ENCODE measurements at places on chromosomes 6 and 20. TPM values are rescaled to one million over a fixed set of nuclear protein-coding genes. Genes with fewer than 3 reads are reported as not detected.

DNA sequence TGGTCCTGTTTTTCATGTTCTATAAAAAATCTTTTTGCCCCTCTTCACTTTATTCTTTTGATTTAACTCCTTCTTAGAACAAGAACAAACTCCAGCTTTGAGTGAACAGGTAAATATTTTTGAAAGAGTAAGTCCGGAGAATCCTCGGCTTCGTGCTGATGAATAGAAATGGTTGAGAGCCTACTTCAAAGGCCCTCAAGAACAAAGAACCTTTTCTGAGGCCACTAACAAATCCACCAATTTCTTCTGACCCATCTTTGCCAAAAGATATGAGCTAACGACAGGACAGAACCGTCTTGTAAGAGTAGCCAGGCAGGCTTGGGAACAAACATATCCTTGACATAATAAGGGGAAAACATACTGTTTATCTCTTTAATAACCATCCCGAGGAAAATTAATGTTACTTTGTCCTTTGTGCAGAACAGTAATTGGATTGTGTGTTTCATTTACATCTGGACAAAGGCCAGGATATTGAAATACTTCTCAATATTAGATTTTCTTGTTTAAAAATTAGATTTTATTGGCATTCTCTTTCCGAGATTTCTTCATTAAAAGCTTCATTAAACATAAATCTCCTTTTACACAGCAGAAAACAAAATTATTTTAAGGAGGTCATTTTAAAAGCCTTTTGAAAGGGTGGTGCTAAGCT, 52.9 kb downstream of the NOX3 start:
- no peak for DNase-seq

DNA sequence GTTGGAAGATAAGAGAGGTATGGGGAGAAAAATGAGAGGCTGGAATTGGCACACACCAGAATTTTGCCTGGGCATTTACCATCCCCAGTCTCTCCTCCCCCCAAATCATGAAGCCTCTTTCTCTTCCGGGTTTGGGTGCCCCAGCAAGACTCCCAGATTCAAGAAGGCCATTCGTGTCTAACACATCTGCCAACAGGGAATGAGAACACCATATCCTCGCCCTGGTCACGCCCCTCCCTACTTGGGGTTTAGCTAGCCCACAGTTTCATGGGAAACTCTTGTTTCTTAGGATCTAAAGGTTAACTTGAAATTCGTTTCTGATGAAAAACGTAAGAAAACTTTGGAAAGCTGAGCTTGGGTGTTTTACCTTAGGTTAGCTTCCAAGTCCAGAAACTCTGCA, 105.5 kb upstream of the TMEM170B start:
- no peak for DNase-seq

Gene DYNLT2
- total RNA-seq = 2.6 TPM

Gene ISM1
- 2.9 TPM for total RNA-seq

- no peak for DNase-seq
These were observed 124.8 kb downstream of the CD164 start for GRCh38 chr6:109257494-109257893.

DNA sequence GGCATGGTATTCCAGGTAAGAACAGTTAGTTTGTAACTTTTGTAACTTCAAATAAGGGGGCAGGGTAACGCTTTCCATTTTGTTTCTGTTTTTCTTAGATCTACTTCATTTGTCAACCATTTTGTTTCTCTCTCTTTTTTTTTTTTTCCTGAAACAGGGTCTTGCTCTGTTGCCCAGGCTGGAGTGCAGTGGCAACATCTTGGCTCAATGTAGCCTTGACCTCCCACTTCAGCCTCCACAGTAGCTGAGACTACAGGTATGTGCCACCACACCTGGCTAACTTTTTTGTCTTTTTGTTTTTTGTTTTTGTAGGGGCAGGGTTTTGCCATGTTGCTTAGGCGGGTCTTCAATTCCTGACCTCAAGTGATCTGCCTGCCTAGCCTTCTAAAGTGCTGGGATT, 32.1 kb upstream of the NHSL1 start:
- no peak for DNase-seq

Gene DSTN
- 63.6 TPM for total RNA-seq
